Stimulated activated CD8-positive, alpha-beta memory T cell treated with anti-CD3 and anti-CD28 coated beads, Interleukin-4, amount 100 ng/mL, for 4 hours (primary cell): ENCODE measurements at places on chromosomes 5 and 9.
A peak's percentile ranks its signal among the peaks of the same experiment; 100 is the strongest.

GRCh38 chr9:127741831-127742434 is 6.8 kb upstream of the TOR2A start:
- no peak for DNase-seq

GRCh38 chr5:116365006-116365496 is 209.6 kb downstream of the SEMA6A start:
- no peak for DNase-seq

DNA sequence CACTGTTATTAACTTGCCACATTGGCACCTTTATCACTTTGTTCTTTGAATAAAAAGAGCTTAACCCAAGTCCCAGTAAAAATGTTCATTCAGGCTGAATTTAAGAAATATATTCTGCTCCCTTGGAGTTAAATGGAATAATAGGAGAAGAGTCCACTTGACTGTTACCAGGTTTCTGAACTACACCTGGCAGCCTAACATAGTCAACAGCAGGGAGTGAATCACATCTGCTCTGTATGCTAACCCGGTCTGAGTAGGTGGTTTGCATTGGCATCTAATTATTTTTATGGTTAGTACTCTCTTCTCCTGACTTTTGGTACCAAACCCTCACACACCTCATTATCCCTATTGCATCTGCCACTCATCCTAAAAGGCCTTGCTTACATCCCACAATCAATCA is 86.7 kb downstream of the STK32A start:
- no peak for DNase-seq

DNA sequence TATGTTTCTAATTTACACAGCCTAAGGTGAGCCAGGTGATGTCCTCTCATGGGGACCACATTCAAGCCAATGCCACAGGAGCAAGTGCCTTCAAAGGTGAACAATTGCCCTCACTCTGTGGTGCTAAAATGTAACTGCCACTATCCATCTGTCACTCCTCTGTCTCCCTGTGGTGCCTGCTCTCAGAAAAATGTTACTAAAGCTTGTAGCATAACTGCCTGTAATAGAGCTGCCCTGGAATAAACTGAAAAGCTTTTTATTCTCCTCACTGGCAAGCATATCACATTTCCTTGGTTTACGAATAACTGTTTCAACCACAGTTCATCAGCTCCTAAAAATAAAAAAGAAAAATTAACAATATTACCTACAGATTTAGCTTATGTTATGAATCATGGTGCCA is 142.4 kb downstream of the ST8SIA4 start:
- DNase-seq: no peak

DNA sequence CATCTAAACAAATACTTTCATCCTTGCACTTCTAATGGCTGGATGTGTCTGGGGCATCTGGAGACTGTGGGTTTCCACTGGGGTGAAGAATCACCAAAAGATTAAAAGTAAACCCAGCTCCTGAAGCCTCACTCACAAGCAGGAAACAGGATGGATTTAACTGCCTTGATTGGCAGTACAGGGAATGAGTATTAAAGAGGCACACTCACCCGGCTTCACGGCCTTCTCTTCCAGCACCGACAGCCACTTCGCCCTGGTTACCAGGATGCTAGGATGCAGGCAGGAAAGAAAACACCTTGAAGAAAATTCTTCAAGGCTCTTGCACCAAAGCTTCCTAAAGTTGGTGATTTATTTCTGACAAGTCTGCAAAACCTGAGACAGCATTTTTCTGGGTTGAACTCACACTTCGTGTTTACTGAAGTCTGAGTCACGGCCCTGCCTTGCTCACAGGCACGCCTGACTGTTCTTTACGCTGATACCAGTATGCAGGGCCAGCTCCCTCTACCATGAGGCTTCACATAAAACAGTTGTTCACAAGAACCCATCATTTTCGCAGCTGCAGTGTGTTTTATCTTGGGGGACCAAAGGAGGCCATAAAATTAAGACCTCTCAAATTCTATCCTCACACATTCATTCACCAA is 56.5 kb upstream of the ZNF354A start:
- no peak for DNase-seq

GRCh38 chr5:142296914-142297417 is 27.9 kb downstream of the SPRY4 start:
- DNase-seq: no peak

DNA sequence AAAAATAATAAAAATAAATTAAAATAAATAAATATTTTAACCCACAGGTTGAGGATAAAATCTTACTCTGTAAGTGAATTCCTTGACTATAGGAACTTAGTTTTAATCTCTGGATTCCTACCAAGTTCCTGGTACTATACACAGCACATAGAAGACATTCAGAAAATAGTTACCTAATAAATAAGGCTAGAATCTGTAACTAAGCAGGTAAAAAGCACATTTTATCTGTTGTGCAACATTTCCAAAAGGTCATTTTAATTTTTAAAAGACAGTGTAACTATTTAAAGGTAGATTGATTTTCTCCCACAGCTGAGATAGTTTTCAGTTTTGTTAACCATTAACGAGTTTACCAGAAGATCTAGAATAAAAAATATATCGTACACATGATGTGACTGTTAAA is 47.8 kb downstream of the MLANA start:
- DNase-seq: no peak

GRCh38 chr5:35227720-35228119 is 2.6 kb downstream of the PRLR start:
- no peak for DNase-seq

- DNase-seq: no peak
Measured at GRCh38 chr5:113193311-113193978, 216.8 kb downstream of the DCP2 start.

DNA sequence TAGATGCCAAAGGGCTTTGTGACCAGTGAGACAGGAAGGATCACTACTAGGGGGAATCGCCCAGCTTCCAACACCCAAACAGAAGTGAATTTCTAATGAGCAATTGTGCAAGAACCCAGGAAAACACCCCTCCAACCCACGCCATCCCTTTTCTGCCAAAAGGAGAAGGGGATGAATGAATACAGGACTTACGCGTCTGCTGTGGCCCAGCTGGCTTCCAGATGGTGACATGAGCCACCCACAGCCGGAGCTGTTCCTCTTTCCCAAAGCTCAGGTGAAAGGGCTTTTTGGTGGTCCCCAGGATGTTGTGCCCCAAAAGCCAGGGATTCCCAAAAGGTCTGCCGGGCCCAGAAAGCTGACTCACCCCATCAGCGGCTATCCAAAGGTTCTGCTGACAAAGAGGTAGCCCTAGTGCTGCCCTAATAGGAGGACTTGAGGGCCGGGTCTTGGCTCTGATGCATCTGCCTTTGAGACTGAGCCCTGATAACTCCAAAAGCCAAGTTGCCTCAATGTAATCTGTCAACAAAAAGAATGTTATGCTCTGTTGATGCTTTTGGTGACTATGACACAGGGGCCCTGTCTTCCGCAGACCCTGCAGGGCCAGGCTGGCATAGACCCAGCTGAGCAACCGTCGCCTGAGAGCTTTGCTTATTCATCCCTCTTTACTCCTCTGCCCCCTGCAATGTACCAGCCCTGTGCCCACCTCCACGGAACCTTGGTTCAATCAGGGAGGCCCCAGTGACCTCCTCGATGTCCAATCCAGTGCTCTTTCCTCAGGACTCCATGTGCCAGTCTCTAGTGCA is 14.5 kb downstream of the GSN start:
- no peak for DNase-seq

DNA sequence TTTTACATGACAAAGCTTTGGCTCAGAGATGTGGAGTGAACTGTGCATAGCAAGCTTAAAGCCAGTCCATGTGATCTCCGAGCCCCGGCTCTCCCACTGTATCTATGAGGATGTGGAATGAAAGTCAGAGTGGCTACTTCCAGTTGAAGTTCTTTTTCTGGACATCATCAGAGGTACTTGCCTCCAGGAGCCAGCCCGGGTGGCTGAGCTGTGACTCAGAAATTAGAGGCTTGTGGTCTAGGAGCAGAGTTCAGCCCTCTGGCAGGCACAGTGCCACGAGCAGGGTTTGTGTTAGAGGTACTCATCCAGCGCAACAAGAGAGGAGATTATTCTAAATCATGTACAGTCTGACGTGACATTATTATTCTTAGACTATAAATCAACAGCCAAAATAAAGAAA is 322.5 kb downstream of the CDK5RAP2 start:
- DNase-seq: no peak

- no peak for DNase-seq
Measured at GRCh38 chr5:63131626-63132285, 553.1 kb downstream of the LRRC70 start.

- DNase-seq: no peak
Measured at GRCh38 chr5:33241802-33242201, 199.0 kb upstream of the TARS1 start.

DNA sequence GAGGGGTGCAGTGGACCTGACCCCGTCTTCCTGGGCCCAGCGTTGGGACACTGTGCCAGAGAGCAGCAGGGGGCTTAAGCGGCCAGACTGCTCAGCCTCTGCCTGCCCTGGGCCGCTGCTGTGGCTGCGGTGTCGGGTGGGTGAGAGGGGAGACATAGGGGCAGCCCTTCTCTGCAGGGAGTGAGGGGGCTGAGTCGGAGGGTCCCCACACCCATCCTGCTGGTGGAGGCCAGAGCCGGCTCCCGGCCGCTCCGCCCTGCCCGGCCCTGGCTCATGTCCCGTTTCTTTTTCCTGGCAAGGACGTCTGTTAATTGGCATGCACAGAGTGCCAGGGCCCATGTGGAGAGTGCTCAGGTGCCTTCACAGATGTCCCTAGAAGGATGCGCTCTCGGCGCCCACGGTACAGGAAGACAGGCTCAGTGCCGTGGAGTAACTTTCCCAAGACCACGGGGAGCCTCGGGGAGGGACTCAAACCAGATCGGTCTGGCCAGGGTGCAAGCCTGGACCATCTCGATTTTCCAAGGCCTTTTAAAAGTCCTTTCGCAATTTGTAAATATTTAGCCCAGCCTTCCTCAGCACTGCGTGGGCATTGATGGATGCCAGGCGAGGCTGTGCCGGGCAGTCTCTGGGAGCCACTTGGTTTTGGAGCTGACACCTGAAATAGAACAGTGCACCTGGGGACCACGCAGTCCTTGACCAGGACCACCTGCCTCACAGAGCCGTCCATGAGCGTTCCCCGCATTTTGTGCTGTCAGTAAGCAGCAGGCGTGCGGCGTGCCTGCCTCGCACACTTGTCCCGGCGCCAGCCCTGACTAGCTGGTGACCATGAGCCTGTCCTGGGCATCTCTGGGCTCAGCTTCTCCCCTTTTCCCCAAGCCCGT is 60.9 kb downstream of the RXRA start:
- no peak for DNase-seq

GRCh38 chr9:117224695-117225094 is 190.2 kb downstream of the ASTN2 start:
- no peak for DNase-seq

GRCh38 chr9:21119093-21119770 is 22.4 kb downstream of the IFNW1 start:
- DNase-seq: no peak

- DNase-seq: no peak
Measured at GRCh38 chr9:127971357-127972235, 9.2 kb downstream of the EEIG1 start.

GRCh38 chr5:124889850-124890249 is 143.4 kb upstream of the ZNF608 start:
- no peak for DNase-seq

DNA sequence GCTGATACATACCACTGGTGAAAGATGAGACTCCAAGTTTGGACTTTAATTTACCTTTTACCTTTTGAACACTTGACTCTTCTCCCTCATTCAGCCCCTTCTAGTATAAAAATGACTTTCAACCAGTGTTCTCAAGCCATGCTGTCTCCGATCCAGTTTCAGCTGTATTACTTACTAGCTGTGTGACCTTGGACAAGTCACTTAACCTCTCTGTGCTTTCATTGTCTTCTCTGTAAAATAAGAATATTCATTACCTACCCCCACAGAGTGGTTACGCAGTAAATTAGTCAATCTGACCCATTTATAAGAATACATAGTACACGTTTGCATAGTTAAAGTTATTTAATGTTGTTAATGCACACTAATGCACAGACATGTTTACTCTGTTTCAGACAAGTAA is 12.6 kb upstream of the CEMIP2 start:
- no peak for DNase-seq

GRCh38 chr5:9408964-9409363 is 136.9 kb downstream of the SEMA5A start:
- no peak for DNase-seq

- peak; percentile 18 for DNase-seq
Measured at GRCh38 chr5:96936431-96937320, 796 bp downstream of the LNPEP start.

DNA sequence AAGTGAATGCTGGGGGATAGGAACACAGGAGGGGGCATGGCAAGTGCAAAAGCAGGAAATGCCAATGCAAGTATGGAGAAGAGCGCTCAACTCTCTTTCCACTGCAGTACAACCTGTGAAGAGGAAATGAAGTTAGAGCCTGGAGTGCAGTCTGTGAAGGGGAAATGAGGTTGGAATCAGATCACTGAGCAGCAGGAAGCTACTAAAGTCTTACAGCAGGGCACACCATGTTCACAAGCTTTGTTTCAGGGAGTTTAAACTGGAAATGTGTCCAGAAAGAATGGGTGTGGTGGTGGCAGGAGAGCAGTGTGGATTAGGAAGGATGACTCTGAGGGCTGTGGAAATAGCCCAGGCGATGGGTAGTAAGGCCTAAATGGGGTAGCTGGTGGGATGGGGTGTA is 15.4 kb downstream of the ARHGEF37 start:
- no peak for DNase-seq

DNA sequence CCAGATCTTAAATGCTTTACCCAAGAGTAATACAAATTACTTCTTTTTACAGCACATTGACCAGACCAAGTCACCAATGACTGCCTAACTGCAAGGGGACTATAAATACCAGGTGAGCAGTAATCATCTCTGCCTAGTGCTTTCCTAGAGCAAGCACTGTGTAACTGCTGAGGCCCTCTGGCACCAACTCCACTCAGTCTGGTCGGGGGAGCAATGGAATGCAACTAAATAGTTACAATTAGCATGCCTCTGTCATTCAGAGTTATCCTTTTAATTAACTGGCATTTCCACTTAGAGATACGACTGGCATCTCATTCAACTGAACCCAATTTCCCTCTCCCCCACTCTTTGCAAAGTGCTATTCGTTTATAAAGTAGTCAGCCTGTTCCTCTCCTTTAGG is 1309.1 kb upstream of the DMAC1 start:
- no peak for DNase-seq

DNA sequence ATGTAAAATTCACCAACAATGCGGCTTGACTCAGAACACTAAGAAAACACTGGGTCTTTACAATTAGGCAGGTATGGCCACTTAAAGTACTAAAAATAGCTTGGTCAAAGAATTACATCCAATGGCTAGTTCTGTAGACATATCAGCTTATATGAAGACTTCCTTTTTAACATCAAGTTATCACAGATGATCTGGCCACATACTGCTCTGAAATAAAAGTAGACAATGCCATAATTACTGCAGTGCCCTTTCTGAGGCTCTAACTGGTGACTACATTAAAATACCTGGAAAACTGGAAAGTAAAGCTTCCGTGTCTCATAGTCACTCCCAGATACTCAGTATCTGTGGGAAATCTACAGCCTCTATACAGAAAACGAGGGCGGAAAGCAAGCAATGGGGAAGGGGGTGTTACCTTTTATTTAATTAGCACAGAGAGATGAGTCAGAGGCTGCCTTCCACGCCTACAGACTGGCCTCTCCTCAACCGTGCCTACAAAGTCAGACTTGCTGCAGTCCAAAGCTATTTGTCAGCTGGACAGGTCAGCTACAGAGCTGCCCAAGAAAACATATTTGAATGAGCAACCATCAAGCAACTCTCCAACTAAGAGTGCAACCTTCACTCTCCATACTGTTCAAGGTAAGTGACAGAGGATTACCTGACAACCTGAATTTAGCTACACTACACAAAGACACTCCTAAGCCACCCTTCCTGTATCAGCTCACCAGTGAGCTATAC is 8.7 kb downstream of the SERINC5 start:
- no peak for DNase-seq

GRCh38 chr5:157613385-157614245 is 38.0 kb upstream of the ADAM19 start:
- no peak for DNase-seq
